ENCODE measurements at places on chromosomes 6 and 20.

DNA sequence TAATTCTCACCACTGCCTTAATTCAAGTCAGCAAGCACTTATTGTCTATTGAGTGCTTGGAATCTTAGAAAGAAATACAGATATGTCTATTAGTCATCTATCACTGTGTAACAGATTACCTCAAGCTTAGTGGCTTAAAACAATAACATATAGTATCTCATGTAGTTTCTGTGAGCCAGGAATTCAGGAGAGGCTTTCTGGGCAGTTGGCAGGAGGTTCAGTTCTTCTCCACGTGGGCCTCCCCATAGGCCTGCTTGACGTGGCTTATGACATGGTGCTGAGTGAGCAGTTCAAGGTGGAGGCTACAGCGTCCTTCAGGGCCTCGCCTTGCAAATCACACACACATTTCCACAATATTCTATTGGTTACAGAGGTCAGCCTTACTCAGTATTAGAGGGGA is 69.7 kb downstream of the DTD1 start:
- no peak for DNase-seq

DNA sequence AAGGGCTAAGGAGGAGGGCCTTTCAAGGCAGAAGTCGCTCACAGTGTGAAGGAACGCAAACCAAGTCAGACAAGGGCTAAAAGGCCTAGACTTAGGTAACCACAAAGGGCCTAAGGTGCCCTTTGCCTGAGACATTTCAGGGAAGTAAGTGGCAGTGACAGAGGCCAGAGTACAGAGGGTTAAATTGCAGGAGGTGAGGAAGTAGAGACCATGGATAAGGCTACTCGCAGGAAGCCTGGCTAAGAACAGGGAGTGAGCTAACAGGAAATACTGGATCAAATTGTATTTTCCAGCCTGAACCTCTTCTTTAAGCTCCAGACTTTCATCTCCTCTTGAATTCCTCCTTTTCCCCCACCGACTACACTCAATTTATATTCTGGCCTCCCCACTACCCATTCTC is 16.6 kb downstream of the ZHX3 start:
- no peak for DNase-seq

DNA sequence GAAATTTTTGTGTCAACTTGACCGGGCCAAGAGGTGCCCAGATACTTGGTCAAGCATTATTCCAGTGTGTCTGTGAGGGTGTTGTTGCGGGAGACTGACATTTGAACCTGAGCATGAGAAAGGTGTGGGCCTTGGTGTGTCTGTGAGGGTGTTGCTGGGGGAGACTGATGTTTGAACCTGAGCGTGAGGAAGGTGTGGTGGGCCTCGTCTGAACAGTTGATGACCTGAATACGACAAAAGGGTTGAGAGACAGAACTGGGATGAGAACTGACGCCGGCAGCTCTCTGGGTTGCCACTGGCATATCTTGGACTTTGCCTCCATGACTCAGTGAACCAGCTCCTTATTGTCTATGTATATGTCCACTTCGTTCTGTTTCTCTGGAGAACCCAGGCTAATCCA is 240.5 kb downstream of the ERMARD start:
- no peak for DNase-seq

GRCh38 chr6:144347933-144348332 is 62.8 kb downstream of the UTRN start:
- no peak for DNase-seq

GRCh38 chr20:53205046-53205445 is 232.9 kb downstream of the TSHZ2 start:
- no peak for DNase-seq

GRCh38 chr20:34331838-34332237 is 28.7 kb upstream of the AHCY start:
- DNase-seq = no peak

- no peak for DNase-seq
Observed at GRCh38 chr20:59515906-59516209, 88.5 kb upstream of the PHACTR3 start.

DNA sequence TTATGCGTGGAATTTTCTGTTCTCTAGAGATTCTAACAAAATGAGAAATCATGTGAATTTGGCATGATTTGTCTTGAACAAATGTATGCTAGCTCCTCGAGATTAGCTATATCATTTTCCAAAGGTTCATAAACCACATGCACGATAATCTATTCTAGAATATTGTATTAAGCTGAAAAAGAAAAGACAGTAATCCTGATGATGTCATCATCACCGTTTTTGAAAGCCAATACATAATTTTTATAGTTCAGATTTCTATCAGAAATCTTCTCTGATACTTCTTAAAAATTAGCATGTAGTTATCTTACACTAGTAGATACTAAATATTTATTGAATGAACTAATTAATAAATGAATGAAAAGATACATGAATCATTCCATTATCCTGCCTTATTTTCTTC is 111.2 kb downstream of the HAO1 start:
- DNase-seq = no peak

GRCh38 chr6:99559057-99559456 is 9.4 kb downstream of the CCNC start:
- no peak for DNase-seq

- DNase-seq = no peak
Observed at GRCh38 chr20:25532971-25533391, 52.4 kb downstream of the NINL start.

DNA sequence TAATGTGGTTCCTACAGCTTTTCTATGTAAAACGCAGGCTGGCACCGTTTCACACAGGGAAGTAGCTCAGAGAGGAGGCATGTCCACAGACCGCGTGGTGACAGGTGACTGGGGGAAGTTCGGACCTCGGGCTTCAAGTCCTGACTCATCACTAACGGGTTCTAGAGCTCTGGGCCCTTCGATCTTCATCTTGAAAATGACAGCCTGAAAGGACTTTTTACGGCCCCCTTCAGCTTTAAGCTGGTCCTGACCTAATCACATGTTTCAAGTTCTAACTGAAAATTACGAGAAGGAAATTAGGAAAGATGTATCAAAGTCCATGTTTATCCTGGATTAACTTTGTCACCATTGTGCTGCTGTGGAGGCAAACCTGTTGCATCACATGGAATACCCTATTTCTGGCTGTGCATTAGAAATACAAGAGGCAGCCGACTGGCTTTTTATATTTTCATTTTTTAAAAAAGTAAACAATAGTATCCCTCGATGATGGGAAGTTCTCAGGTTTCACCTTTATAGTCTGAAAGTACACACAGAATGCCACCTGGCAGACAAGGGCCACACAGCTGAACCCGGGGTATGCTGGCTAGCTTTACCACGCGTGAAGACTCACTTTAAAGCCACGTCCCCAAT is 2.0 kb downstream of the MAN1A1 start:
- DNase-seq = no peak

- DNase-seq = no peak
Observed at GRCh38 chr6:7215798-7216231, 97.2 kb downstream of the SSR1 start.

DNA sequence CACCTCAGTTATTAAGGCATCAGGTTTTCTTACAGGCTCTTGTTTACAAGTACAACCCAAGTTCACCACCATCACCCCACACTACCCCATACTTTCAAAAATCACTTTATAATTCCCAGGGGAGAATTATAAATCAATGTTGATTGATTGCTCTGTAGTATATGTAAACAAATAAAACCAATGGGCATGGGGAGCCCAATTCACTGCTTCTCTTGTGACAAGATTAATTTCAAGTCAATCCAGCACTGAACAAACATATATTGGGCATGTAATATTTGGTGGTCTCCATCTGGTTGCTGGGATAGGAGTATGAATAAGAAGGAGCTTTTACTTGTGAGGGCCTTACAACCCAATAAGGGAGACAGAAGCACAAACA is 95.8 kb downstream of the CLVS2 start:
- DNase-seq = no peak

DNA sequence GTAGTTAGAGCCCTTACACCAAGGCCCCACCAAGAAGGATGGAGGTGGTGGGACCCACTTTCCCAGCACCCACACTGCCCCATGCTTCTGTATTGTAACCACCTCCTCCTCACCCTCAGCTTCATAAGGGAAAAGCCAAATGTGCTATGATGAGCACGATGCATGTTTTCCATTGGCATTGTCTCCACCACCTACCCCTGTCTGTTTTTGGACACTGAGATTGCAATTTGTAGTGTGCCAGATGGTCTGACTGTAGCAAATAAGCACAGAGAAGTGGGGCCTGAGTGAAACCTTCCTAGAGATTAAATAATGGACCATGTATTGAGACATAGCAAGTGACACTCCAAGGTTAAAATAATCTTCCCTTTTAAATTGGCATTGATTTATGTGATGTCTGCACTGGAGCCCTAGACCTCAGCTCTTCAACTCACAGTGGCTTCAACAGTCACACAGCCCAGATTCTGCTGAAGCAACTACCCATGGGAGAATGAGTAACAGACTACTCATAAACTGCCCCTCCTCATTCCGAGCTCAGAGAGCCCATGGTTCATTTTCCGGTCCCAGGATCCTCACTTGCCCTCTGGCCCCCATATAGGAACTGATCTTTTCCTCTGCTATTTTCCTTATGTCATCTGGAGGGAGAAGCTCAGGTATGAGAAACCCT is 177.9 kb downstream of the COL9A1 start:
- no peak for DNase-seq

GRCh38 chr6:99822741-99823512 is 171.1 kb downstream of the MCHR2 start:
- DNase-seq = no peak

DNA sequence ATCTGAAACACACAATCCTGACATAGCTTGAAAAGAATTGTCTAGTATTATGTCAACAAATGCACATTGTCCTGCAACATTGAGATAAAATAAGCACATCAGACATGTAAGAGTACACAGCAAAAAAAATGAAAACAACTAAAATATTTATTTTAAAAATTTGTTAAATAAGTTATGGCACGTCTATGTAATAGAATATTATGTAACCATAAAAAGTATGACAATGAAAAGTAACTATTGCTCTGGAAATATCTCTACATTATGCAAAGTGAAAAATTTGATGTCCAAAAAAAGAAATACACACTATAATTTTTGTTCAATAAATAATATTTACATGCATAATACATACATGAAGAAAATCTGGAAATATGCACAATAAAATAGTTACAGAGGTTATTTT is 9.3 kb upstream of the ID4 start:
- no peak for DNase-seq

- DNase-seq = no peak
Observed at GRCh38 chr6:75201021-75201420, 4.8 kb downstream of the COL12A1 start.

GRCh38 chr6:149354009-149354408 is 36.5 kb downstream of the TAB2 start:
- DNase-seq = no peak

DNA sequence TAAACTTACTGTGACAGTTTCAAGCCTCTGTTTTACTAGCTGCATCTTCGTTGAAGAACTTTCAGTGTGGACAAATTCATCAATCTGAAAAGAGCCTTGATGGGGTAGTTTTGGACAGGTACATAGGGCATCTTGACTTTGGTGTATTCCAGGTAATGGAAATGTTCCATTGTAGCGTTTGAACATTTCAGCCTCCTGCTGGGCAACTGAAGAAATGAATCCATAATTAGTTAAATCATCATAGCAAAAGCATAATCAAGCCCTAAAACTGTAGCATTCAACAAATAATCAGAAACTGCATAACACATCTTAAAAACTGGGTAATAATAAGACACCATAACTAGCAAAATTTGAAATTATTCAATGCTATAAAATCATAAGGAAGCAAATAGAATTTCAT is 86.2 kb downstream of the AHI1 start:
- no peak for DNase-seq

GRCh38 chr6:145490068-145490467 is 245.3 kb downstream of the EPM2A start:
- DNase-seq = no peak

- no peak for DNase-seq
Observed at GRCh38 chr6:82086944-82087343, 160.6 kb downstream of the IBTK start.

DNA sequence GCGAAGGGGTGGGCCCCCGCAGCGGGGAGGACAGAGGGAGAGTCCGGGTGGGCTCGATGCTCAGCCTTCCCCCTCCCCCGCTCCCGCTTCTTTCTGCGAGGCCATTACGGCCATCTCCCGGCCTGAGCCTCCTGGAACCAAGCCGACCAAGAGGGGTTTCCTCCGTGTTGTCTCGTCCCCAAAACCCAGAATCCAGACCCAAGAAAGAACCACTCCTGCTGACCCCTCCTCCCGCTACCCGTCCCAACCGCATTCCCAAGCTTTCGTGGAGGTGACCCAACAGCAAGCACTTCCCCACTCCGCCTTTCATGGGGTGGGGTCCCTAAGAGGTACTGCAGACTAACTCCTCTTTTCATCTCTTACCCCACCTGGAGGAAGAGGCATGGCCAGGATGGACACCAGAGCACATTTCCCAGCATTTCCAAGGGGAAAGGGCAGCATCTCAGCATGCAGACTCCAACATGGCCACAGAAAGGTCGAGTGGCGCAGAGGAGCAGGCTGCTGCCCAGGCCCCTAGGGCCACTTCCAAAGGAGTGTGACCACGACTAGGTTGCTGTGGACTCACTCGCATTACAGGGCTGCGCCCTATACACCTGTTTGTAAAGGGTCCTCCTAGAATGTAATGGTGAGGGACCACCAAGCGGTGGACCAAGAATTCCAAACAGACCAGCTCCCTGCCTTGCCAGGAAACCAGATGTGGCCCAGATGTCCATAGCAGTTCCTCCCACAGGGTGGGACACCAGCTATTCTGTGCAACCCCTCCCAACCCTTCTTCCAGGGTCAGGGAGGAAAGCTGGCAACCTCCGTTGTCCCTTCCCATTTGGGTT is 53.4 kb downstream of the MRPL14 start:
- DNase-seq = no peak
